ENCODE measurements at places on chromosomes 5 and 9.

GRCh38 chr9:97705354-97705950, 8.3 kb upstream of the XPA start:
- no peak for DNase-seq

DNA sequence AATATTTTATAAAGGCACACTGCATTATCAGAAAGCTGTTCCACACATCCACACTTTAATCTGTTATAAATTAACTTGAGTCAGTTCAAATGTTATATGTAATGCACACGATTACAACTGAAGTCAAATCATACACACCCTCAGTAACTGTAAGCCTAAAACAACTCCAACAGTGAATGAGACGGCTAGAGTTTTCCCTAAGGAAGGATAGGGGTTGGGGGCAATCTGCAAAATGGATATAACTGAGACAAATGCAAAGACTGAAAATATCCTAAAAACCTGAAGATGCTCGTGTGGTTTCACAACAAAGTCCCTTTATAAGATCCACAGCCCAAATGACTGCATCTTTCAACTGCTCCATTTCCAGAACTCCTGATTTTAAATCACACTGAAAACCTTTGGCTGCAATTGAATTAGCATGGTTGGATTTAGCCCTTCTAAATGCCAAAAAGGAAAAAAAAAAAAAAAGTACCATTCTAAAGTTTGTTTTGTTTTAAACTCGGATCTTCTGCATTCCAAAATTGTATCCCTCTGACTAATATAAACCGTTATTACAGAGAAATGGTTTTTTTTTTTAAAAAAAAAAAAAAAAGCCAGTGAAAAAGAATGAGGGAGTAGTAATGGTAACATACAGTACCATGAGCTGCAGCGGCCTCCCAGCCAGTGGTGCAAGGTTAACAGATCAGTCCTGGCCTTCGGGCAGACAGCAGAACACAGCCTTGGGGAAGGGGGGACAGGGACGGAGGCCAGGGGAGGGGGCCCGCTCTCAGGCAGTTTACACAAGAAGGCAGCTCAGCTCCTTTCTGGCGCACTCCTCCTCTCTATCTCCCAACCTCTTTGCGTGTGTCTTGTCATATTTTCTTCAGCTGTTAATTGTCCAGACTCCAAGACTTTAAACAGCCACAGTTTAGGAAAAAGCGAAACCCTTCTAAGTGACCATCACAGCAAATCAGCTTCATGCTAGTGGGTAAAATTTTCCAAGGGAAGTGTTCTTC, 166.1 kb downstream of the BNC2 start:
- DNase-seq: no peak

- DNase-seq: no peak
These were observed 919.6 kb upstream of the SEMA6A start for GRCh38 chr5:117494188-117494587.

GRCh38 chr5:112338681-112339337, 80.3 kb downstream of the EPB41L4A start:
- DNase-seq: no peak

- DNase-seq: no peak
These were observed 565.8 kb upstream of the NUDT12 start for GRCh38 chr5:104128348-104128747.

DNA sequence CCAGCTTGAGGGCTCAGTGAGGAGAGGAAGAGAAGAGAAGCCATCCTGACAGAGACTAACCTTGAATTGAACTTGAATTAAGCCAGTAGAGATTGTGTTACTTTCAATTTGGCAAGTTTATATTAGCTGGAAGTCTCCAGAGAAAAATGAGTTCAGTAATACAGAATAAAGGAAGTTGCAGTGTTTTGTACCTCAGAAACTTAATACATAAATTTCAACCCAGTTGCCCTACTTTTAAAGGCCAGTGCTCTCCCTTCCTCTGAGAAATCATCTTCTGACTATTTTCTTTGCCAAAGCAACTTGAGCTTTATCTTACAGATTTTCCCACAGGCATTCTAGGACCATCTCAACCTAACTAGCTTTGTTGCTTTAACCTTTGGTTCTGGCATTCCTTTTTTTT, 231.0 kb upstream of the GAS1 start:
- no peak for DNase-seq

- DNase-seq: no peak
These were observed 114.1 kb downstream of the MUSK start for GRCh38 chr9:110782701-110783100.

GRCh38 chr5:38163636-38164237, 94.6 kb upstream of the EGFLAM start:
- no peak for DNase-seq

- DNase-seq: no peak
These were observed 176.8 kb downstream of the MAT2B start for GRCh38 chr5:163682234-163682633.

DNA sequence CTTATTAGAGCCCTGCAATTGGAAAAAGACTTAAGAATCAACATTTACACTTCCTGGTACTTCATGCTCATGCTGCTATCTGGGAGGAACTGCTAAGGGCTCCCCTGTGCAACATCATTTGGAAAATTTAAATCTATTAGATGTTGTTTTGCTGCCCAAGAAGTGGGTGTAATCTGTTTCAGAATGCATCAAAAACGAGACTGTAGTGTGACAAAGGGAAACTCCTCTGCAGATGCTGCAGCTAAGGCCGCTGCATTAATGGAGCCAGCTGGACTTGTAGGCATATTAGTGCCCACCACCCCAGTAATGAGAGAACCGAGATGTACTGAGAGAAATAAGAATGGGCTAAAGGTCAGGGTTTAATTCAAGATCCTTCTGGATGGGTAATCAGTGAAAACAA, 11.1 kb upstream of the PAIP1 start:
- DNase-seq: no peak

GRCh38 chr9:116737152-116737546, 50.0 kb downstream of the TRIM32 start:
- peak; percentile 12 for DNase-seq

GRCh38 chr5:14102666-14103065, 40.5 kb upstream of the TRIO start:
- no peak for DNase-seq

GRCh38 chr5:173327084-173327947, 898 bp downstream of the STC2 start:
- no peak for DNase-seq

DNA sequence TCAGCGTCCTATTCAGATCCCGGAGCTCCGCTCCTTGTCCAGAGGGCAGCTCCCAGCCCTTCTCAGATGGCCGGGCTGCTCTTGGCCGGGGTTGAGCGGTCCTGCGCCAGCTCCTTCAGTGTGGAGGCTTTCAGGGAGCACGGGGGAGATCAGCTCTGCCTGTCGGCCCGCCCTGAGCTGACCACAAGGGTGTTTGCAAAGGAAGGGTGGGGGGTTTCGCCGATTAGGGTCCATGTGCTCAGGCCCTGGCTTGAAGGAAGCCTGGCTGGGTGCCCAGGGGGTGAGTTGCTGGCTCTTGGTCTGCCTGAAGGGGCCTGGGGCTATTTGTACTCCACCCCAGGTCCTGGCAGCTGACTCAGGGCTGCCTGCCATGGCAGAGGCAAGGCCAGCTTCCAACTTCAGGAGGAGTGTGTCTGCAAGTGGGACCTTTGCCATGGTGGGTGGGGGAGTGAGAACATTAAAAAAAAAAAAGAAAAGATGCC, 250.1 kb upstream of the KLF4 start:
- no peak for DNase-seq

DNA sequence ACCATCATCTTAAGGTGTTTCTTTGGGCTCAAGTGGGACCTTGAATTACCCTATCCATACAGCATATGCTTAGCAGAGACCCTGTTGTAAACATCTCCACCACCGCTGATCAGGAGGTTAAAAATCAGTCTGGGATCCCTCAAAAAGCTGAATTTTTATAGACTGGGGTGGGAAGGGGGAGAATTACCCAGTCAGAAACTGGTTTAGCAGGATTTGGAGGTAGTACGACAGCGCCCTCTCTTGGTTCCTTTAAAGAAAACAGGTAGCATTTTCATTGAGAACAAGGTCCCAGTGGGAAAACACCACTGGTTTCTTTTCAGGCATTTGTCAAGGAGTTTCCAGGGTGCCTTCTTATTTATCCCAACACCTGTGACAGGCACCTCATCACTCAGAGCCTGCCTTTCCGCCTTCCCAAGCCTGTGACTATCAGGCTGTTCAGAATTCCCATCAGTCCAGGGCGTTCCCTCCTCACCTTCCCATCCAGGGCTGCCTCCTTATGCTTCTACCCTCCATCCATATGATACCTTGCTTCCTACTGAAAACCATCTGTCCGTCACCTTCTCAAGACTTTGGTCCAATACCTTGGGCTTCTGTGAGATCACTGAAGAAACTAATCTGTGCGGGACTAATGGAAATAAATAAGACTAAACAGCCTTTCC, 203.8 kb upstream of the RAI14 start:
- no peak for DNase-seq

GRCh38 chr5:88251048-88251711, 17.5 kb downstream of the TMEM161B start:
- no peak for DNase-seq

DNA sequence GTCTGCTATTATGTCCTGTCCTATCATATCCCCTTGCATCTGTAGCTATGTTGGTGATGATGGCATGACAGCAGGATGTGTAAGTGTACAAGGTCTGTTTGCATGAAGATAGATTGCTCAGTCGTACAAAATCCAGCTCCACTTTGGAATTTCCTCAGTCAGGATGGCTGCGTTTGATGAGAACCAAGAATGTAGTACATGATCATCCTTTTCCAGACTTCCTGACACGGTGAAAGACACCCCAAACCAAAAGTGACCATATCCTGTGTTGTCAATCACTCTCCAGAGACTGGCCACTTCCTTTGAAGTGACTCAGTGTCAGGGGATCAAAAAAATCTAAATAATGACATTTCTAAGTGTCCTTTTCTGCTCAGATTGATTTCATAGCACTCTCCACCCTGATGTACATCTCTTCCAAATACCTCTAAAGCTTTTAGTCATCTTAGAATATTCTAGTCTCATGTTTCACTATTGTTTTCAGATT, 213.4 kb downstream of the PLK2 start:
- no peak for DNase-seq

DNA sequence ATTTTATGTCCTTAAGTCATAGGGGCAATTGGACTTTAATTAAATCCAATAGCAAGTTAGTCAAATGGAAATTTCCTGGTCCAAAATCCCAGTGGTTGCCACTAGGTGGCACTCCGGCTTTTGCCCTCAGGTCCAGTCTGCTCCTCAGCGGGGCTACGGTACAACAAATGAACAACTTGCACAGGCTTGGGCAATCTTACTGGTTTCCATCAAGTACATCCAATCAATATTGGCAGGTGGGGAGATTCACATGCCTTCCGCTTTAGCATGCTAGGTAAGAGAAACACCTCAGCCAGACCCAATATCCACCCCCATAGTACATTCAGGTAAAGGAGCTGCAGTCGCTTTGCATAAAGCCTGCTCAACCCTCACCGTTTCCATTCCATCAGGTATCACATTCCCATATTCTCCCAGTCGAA, 6.3 kb upstream of the MXD3 start:
- DNase-seq: peak; percentile 76

- peak; percentile 64 for DNase-seq
These were observed 55.2 kb upstream of the FYB1 start for GRCh38 chr5:39274398-39275085.

- DNase-seq: no peak
These were observed 33.1 kb downstream of the FANCC start for GRCh38 chr9:95284162-95285080.

DNA sequence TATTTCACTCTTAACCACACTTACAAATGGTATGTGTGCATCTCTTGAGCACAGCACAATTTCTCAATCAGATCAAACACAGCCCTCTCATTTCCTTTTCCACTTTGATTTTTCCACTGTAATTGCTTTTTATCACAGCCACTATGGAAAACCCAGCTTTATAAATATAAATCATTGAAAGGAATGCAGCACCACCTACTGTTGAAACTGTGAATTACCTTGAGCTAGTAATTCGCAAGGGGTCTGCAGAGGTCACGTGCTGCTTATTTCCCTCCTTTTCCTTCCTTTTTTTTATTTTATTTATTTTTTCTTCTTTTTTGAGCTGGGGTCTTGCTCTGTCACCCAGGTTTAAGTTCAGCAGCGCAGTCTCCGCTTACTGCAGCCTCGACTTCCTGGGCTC, 76.9 kb downstream of the CDH6 start:
- DNase-seq: no peak

DNA sequence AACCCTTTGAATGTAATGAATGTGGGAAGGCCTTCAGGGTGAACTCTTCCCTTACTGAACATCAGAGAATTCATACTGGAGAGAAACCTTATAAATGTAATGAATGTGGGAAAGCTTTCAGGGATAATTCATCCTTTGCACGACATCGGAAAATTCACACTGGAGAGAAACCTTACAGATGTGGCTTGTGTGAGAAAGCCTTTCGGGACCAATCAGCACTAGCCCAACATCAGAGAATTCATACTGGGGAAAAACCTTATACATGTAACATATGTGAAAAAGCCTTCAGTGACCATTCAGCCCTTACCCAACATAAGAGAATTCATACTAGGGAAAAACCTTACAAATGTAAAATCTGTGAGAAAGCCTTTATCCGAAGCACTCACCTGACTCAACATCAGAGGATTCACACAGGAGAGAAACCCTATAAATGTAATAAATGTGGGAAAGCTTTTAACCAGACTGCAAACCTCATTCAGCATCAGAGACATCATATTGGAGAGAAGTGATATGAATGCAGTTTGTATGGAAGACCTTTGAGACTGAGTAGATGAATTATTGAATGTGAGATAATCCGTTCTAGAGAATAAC, 24.6 kb downstream of the ZNF454 start:
- DNase-seq: no peak

DNA sequence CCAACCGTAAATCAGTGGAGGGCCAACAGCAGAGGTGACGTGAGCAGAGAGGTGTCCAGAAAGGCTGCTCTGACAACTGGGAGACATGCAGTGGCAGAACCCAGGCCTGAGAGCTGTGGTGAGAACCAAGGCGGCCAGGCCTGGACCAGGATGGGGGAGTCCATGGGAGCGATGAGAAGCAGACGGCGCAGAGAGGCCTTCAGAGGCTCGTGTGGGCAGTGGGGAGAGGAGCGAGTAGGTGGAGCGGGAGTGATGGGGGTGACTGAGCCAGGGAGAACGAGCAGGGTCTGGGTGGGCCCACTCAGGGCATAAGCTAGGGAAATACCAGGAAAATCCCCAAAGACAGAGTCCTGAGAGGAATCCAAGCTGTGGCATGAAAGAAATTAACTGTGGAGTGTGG, 7.9 kb upstream of the IL3 start:
- no peak for DNase-seq

DNA sequence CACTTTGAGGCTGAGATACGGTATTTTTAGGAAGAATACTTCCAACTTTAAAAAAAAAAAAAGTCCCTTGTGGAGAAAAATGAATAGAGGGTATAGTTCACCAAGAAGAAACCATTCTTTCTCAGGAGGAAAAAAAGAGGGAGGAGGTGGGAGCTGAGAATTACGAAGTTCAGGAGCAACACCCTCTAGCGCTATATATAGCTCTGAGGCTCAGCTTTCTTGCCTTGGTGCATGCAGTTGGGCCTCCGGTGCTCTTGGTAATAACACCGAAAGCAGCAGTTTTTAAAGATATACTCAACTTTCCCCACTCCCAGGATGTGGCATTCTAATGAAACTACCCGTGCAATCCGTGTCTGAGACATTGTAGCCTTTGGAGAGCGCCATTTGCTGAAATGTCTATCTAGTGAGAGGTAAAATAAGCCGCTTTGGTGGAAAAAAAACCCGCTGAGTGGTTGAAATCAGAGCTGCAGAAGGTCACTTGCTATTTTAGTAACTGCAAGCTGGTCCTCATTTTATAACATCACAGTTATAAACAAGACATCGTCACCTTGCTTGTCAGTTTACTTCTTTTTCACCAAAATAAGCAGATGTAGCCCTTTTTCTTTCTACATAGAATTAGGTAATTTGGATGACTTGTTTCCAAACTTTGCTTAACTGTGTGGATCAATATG, 156.4 kb downstream of the RORB start:
- no peak for DNase-seq

GRCh38 chr5:173932695-173933139, 44.6 kb downstream of the CPEB4 start:
- no peak for DNase-seq
